ENCODE measurements at places on chromosomes 13 and 19.

- DNase-seq: no peak
These were observed 36.1 kb downstream of the TNFSF13B start for GRCh38 chr13:108305655-108306054.

DNA sequence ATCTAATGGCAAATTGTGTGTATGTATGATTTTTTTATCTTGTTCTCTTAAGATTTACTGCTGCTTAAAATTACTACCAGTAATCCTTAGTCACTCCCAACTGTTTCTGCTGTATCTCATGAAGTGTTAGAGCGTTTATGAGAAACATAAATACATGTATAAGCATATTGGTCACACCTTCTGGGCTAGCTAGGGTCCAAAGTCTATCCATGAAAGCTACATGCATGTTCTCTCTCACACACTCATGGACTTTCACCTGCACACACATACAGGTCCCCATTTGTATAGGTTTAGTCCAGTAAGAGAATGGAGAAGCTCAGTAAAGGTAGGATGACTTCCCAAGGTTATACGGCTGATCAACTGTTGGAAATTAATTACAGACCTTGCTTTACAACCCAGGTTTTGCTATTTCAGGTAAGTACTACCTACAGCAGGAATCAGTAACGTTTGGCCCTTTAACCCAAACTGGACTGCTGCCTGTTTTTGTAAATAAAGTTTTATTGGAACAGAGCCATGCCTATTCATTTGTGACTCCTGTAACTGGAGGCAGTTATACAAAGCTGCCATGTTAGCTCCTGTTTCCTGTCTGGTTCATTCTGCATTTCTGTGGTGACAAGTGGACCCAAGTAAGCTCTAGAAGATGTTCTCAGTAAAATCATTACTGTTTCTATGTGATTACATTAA lies 15.3 kb downstream of the METTL21C start:
- DNase-seq: no peak

- DNase-seq: no peak
These were observed 199.8 kb downstream of the DNAJC15 start for GRCh38 chr13:43223216-43223615.

GRCh38 chr13:35926859-35927530 lies 204.2 kb downstream of the DCLK1 start:
- DNase-seq: peak; percentile 17

DNA sequence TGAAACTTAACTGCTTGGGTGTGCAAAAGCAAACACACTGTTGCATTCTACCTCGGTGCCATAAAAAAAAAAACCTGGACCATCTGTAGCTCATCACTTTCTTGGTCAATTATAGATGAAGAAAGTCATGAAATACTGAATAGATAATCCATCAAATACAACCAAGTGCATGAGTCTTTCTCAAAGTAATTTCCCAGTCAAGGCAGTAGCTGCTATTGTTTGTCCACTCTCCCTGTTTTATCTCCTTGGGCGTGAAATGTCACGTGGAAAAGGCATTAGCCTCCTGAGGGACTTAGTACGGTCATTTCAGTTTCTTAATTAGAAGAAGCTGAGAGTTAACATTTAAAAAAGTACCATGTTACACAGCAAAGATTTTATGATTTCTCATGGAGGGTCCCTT lies 1697.9 kb downstream of the PCDH9 start:
- DNase-seq: no peak

- DNase-seq: peak; percentile 47
These were observed 25.7 kb upstream of the SERP2 start for GRCh38 chr13:44347949-44348348.

- no peak for DNase-seq
These were observed 111.6 kb upstream of the OBI1 start for GRCh38 chr13:78770601-78771000.

- DNase-seq: no peak
These were observed 19.9 kb upstream of the ZNF681 start for GRCh38 chr19:23778566-23778965.

- no peak for DNase-seq
These were observed 29.7 kb downstream of the BTBD2 start for GRCh38 chr19:1985588-1986356.
